Neural progenitor cell (in vitro differentiated cells): ENCODE measurements at places on chromosomes 4 and X.

DNA sequence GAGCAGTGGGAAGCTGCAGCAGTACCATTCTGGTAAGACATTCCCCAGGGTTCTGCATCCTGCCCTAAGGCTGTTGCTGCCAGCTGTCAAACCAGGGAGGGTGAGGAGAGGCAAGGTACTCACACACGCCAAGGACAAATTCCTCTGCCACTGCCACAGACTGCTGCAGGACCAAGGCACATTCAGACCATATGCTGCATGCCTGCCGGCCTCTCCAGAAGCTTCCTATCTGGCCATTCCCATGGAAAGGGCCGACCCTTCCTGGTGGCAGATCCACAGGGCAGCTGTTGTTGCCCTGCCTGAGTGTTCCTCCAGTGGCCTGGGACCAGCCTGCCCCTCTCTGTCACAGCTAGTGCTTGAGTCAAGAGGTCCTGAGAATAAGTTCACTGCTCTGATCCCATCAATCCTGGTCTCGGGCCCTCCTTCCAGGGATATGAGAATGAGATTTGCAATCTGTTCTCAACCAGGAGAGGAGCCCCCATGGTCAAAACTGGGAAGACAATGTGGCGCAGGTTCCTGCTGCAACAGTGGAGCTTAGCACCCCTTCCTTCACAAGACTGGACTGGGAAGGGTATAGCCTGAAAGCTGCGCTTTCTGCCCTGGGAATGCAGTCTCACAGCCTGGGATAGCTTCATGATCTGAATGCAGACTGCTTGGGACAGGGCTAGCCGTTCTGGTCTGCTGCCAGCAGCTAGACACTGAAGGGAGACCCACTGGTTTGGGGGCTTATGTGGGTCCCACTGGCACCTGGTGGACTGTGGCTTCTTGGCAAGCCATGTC, 342.5 kb upstream of the NDST3 start:
- DNase-seq, result no peak

DNA sequence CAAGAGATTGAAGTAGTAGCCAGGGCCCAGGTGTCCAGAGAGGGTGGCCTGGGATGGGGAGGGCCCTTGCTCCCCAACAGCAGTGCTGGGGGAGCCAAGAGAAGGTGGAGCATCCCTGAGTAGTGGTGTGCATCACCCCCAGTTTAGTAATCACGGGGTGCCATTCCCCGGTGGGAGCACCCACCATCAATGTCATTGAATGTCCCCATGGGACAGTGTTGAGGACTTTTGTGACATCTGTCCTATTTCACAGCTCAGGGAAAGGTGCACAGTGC, 4.4 kb upstream of the CPZ start:
- no peak for DNase-seq

DNA sequence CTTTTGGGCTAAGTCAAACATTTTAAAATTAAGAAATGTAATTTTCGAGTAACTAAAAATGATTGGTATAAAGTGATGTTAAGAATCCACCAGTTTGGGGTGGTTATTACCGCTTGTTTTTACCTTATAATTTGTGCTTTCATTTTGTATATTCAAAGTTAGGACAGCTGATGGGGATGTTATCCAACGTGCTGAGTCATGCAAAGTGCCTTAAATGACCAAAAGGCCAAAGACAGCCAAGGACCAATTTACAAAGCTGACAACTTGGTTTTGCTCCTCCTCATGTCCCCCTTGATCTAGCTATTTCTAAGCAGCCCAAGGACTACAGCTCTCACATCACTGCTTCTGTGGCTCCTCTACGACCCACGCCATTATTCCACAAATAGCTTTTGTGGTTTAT, 181.4 kb upstream of the PCDH7 start:
- DNase-seq, result no peak

GRCh38 chrX:103616676-103617186, 9.0 kb downstream of the TCEAL3 start:
- no peak for DNase-seq

DNA sequence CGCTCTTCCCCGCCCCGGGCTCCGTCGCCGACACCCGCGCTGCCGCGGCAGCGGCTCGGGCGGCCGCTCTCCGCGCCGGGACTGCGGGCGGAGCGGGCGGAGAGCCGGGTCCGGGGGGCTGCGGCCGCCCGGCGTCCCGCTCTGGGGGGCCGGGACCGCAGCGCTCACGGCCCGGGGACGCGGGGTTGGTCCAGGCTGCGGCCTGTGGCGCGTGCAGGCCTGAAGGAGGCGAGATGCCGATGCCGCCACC, 492 bp downstream of the GALNT7 start:
- peak; percentile 70 for DNase-seq

- DNase-seq, result no peak
Measured at GRCh38 chr4:79652232-79652631, 244.2 kb upstream of the GK2 start.

DNA sequence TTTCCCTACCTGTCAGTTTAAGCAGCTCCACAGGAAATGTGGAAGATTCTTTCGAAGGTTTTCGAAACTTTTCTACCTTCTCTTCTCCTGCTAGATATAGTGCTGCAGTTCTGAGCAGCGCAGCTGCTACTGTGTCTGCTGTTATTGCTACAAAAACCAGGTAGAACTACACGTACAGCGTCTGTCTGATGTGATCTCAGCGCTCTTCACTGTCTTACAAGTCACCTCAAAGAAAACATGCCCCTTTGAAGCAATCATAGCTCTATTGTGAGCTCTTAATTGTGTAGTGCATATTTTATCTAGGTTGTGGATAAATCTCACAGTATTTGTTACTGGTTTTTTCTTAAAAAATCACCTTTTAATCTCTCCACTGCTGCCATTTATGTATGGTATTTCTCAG, 147.6 kb upstream of the BMPR1B start:
- no peak for DNase-seq

- no peak for DNase-seq
Measured at GRCh38 chrX:149198980-149199732, 305.9 kb downstream of the IDS start.

DNA sequence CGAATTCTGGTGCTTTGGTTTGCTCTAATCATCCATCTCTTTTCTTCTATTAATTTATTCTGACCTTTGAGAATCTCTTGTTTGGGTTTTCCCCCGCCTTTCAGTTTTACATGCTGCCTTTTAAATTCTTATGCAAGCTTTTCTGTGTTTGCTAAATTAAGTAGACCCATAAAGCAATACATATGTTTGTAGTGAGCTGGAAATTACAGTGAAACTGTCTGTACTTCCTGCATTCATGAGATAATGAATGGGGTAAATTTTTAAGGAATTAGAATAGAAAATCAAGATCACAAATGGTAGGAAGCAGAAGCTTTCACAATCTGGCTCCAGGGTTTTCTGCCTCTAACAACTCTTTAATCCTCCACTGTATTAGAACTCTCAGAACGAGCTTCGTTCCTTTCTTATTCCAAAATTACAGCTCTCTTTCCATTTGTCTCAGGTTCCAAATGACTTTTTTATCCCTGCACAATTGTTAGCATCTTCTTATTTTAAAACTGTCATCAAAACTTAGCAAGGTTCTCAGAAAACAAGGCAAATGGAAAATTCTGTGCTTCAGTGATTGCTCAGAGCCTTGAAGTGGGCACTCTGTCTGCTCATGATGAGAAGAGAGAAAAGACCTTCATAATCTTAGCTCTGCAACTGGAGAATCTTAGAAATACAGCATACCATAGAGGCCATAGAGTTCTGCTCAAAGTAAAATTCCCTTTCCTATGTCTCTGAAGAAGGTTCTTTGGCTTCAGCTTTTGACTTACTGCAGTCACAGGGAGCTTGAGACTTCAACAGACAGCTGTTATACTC, 108.2 kb downstream of the EGF start:
- no peak for DNase-seq

DNA sequence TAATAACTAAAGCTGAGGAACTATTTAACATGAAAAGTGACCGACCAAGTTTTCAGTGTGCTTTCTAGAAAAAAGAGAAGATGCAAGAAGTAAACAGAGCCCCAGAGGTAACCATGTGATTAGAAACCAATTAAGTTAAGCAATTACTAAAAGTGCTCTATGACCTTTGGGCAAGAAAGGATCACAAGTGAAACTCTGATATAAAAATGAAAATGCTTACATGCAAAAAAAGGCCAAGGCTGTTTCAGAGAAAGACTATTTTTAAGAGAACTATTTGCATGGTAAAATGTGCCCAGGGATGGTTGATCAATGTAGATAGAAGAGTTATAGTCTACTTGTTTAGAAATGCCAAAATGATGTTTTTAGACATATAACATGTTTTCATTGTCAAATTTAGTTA, 22.0 kb downstream of the KLHL15 start:
- no peak for DNase-seq

DNA sequence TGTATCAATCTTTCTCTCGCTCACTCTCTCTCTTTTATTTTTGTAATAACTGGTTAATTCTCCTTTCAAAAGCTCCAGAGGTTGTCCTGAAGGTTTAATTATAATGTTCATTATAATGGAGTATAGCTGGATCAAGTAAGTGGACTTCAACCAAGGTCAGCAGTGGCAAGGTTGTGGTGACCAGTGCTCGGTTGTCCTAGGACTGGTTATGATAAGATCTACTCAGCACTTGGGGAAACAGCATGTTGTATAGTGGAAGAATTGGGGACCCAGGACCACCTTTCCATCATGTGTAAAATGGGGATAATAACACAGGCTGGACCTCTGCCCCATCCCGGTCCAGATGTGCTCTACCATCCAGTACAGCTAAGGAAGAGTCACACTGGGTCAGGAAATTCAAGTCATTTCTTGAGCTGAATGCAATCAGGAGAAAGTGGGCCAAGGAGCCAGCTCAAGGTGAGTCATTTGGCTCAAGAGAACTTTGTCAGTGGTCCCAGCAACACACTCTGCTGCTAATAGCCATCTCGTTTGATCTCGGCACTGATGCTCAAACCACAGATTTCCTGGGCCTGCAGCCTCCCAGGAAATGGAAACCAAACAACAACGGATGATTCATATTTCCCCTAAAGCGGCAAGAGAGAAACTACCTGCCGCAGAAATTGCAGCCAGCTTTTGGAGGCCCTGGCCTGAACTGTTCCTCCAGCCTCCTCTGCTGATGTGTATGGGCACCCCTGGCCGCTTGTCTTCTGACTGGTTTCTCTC, 123.6 kb upstream of the RBPJ start:
- DNase-seq, result no peak

- no peak for DNase-seq
Measured at GRCh38 chr4:163109967-163110366, 56.7 kb downstream of the NAF1 start.

DNA sequence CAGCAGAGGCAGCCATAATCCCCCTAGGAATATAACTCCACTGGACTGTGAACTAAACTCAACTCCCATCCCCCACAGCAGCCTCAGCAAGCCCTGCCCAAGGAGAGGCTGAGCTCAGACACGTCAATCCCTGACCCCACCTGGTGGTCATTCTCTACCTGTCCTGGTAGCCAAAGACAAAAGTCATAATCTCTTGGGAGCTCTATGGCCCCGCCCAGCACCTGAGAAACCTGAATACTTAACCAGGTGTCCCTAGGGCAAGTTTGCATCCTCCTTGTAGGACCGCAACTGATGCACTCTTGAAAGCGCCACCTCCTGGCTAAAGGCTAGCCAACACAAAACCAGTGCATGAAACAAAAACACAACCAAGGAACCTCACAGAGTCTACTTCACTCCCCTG, 18.4 kb downstream of the CT47B1 start:
- peak; percentile 4 for DNase-seq

DNA sequence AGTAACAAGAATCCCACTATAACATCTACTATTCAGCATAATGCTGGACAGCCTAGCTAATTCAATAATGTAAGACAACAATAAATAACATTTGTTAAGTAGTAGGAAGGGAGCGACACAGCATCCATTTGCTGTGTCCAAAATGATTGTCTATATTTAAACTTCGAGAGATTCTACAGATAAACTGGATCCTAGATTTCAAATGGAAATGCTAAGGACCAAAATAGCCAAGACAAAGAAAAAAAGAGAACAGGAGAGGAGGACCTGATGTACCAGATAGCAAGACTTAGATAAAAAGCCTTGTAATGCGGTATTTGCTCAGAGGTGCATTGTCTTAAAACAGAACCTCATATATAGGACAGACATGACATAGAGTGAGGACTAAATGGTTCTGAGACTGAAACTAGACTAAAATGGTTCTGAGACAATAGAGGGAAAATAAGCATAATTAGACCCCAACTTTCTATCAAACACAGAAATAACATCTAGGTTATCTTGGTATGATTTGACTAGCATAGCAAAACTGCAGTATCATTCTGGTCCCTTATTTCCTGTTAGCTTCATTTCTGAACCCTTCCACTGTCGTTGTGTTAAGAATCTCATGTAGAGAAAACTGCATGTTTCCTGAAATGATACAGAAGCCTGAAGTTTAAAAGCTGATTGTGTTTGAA, 3.8 kb downstream of the HPGDS start:
- DNase-seq, result no peak

GRCh38 chr4:30717208-30718020, 2.8 kb upstream of the PCDH7 start:
- peak; percentile 85 for DNase-seq

DNA sequence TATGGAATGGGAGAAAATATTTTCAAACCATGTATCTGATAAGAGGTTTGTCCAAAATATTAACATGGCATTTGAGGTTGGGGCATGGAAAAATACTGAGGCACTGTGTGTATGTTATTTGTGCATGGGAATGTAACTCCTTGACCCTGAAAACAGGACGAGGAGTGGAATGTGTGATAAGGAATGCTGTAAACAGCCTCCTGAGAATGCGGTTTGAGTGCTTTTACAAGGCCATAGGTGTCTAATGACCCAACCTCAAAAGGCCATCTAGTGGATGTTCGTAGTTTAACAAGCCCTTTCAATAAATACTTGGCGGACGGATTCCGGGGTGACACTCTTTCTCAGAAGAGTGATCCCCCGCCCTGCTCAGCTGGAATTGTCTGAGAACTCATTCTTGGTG, 162.9 kb upstream of the USP9X start:
- DNase-seq, result peak; percentile 68

- no peak for DNase-seq
Measured at GRCh38 chrX:55008571-55009358, 8.6 kb downstream of the APEX2 start.

- DNase-seq, result no peak
Measured at GRCh38 chrX:16868920-16869319, 1.2 kb downstream of the RBBP7 start.

DNA sequence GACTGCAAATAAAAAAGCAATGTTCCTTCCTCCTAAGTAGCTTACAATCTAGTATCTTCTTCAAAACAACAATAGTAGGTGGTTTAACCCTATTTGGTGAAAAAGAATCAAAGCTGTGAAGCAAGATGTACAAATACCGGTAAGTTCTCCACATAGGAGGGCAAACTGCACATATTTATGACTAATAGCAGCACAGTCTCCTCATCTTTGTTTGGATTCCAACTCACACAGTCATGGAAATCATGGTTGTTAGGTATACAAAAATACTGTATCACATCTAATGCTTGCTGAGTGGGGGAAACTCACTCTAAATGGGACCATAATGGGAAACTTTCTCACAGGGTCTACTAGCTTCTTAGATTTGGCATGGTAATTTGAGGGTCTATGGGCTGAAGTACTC, 597.2 kb downstream of the INPP4B start:
- DNase-seq, result no peak

- DNase-seq, result no peak
Measured at GRCh38 chr4:60743654-60744053, 456.5 kb upstream of the ADGRL3 start.
